Thymus (tissue), 14 donors: ENCODE measurements at places on chromosomes 6 and 20. TPM values are rescaled to one million over a fixed set of nuclear protein-coding genes. Genes with fewer than 3 reads are reported as not detected.
A peak's percentile ranks its signal among the peaks of the same experiment; 100 is the strongest.

The C20orf141 gene
- not detected for total RNA-seq

The STMND1 gene
- 0.05 TPM for total RNA-seq

DNA sequence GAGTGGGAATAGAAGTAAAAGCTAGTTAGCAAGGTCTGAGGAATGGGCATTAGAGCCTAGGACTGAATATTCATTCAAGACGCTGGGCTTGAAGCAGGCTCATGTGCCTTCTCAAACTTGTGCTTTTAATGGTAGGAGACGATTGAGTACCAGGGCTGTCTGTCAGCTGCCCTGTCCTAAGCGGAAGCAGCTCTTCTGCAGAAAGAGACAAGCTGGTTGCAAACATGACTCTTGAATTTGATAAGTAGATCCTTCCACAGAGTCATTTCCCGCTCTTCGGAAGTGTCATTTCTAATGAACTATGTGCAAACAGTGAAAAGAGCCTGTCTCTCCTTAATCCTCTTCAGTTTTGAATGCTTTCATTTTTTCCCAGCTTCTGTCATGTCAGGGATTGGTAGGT lies 176.4 kb downstream of the TFAP2B start:
- H3K4me1 ChIP-seq: no peaks in the 10 kb centered on the region
- H3K27me3 ChIP-seq: no peaks in the 10 kb centered on the region
- DNase-seq: no peak
- no peak overlapping the region for H3K27ac ChIP-seq
- no peak overlapping the region for H3K4me3 ChIP-seq

DNA sequence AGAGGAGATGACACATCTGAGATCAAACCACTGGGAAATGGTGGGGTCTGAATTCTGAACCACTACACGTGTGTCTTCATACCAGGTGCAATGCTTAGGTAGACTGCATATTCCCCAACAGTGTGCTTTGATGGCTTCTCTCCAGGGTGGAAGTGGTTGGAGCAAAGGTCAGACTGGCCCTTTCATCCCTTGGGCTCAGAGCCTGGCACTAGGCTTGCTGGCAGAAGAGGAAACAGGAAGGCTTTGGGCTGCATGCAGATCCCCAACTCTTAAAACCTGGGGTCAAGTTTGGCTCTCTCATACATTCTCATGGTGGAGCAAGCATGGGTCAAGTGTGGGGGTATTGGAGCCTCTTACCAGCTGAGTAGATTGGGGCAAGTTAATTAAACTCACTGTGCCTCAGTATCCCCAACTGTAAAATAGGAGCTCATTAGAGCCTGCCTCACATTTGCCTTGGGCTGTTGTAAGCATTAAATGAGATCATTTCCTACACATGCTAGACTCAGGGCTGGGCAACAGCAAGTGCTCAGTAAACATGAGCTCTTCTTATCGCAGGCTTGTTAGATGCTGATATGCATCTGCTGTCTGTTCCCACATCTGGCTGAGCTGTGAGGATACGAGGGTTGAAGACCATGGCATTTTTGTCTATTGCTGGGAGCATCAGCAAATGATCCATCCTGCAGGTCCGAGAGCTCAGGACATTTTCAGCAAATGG lies 51.6 kb upstream of the FAM83D start:
- H3K4me3 ChIP-seq: peak overlapping the region; percentile 28
- no peaks in the 10 kb centered on the region for H3K36me3 ChIP-seq
- peaks cover 58% of the 10 kb centered on the region for H3K4me1 ChIP-seq

DNA sequence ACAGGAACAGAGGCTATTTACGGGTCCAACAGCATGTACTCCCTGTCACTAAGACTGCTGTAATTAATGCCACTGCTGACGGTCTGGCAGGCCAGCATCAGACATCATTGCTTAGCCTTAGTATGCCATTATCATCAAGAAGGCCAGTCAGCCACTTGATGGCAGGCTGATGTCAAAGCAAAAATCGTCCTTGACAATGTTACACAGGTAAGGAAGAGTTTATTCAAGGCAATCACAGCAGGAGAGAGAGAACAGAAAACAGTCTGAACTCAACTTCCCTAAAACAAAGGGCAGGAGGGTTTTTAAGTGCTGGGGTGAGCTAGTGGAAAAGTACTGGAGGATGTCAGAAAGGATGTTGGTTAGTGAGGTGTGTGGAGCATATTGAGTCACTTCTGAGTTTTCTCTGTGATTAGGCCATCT lies 25.1 kb downstream of the FKBP1C start:
- no peaks in the 10 kb centered on the region for H3K27me3 ChIP-seq
- H3K4me1 ChIP-seq: no peaks in the 10 kb centered on the region
- no peak overlapping the region for H3K4me3 ChIP-seq
- H3K36me3 ChIP-seq: no peaks in the 10 kb centered on the region

DNA sequence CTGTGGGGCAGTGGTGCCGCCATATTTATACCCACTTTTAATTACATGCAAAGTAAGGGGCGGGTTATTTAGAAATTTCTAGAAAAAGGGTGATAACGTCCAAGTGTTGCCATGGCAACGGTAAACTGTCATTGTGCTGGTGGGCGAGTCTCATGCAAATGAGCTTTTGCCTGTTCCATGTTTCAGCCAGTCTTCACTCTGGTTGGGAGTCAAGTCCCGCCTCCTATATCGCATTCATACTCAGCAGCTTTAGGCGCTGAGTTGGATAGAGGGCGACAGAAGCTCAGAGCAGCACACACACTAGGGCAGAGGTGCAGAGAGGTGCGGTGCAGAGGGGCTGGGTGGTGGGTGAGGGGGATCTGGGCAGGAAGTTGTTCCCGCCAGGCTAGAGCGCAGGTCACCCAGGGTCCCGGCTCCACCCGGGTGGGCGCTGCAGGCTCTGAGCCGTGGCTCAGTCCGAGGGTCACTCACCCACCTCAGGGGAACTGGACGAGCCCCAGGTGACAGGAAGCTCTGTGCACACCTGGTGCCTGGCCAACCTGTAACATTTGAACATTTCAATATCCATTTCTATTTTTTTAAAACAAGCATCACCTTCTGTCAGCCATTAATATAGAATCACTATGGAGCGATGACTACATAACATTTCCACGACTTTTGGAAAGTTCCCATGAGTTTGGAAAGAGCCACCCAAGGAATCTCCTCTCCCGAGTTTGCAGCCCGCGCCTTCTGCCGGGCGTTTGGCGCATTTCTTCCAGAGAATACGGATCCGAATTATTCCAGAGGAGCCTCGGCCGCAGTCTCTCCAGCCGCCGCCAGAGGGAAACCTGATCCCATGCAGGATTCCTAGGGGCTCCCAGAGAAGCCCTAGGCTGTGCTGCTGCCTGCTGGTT lies 89.1 kb upstream of the PHACTR3 start:
- no peaks in the 10 kb centered on the region for H3K4me1 ChIP-seq
- no peaks in the 10 kb centered on the region for H3K36me3 ChIP-seq
- no peaks in the 10 kb centered on the region for H3K27me3 ChIP-seq
- H3K4me3 ChIP-seq: no peak overlapping the region
- no peak for DNase-seq

The RBL1 gene
- total RNA-seq: 20.8 TPM

DNA sequence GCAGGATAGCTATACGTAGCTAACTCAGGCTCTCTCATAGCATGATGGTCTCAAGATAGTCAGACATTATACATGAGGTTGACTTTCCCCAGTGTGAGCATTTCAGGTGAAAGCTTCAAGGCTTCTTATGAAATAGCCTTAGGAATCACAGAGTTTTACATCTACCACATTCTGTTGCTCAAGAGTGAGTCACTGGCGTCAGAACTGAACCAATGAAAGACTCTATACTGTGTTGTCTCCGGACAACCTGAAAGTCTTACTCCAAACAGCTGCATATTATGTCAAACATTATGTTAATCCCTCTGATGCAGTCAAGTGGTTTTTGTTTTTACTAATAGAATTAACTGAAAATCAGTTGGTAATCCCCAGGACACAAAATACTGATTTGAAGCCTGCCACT lies 79.8 kb upstream of the TRDN start:
- no peaks in the 10 kb centered on the region for H3K4me1 ChIP-seq
- H3K27me3 ChIP-seq: no peaks in the 10 kb centered on the region
- no peak overlapping the region for H3K27ac ChIP-seq
- H3K4me3 ChIP-seq: no peak overlapping the region

- DNase-seq: no peak
- no peak overlapping the region for H3K27ac ChIP-seq
- H3K27me3 ChIP-seq: no peaks in the 10 kb centered on the region
- no peak overlapping the region for H3K4me3 ChIP-seq
- H3K4me1 ChIP-seq: no peaks in the 10 kb centered on the region
Measured at GRCh38 chr20:57809661-57810172, 99.9 kb upstream of the PMEPA1 start.

DNA sequence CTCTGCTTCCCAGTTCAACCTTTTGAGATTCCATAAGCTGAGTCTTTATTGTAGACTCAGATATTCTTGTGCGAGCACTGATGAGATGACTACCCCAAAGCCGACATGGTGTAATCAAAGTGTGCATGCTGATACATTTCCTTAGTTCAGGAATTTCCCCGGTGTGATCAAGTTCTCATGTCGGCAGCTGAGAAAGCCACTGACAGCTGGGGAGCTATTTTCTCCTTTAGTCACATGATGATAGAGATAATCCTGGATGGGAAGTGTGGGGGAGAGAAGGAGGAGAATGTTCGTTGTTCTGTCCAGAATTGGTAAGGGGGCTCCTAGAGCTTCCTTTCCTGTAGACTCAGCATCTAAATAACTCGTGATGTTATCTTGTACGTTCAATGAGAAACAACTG lies 7.7 kb upstream of the CAP2 start:
- H3K27ac ChIP-seq: no peak overlapping the region
- DNase-seq: no peak
- no peaks in the 10 kb centered on the region for H3K36me3 ChIP-seq
- H3K4me1 ChIP-seq: no peaks in the 10 kb centered on the region
- no peak overlapping the region for H3K4me3 ChIP-seq
- no peaks in the 10 kb centered on the region for H3K27me3 ChIP-seq

- no peaks in the 10 kb centered on the region for H3K36me3 ChIP-seq
- H3K4me1 ChIP-seq: no peaks in the 10 kb centered on the region
- H3K27me3 ChIP-seq: no peaks in the 10 kb centered on the region
- DNase-seq: no peak
- no peak overlapping the region for H3K4me3 ChIP-seq
Measured at GRCh38 chr6:4743062-4743461, 33.1 kb upstream of the CDYL start.

GRCh38 chr6:106973018-106973835 lies 1.3 kb downstream of the CD24 start:
- no peak overlapping the region for H3K27ac ChIP-seq
- H3K4me3 ChIP-seq: no peak overlapping the region
- no peak for DNase-seq
- peaks cover 42% of the 10 kb centered on the region for H3K27me3 ChIP-seq
- H3K36me3 ChIP-seq: no peaks in the 10 kb centered on the region
- H3K4me1 ChIP-seq: no peaks in the 10 kb centered on the region

DNA sequence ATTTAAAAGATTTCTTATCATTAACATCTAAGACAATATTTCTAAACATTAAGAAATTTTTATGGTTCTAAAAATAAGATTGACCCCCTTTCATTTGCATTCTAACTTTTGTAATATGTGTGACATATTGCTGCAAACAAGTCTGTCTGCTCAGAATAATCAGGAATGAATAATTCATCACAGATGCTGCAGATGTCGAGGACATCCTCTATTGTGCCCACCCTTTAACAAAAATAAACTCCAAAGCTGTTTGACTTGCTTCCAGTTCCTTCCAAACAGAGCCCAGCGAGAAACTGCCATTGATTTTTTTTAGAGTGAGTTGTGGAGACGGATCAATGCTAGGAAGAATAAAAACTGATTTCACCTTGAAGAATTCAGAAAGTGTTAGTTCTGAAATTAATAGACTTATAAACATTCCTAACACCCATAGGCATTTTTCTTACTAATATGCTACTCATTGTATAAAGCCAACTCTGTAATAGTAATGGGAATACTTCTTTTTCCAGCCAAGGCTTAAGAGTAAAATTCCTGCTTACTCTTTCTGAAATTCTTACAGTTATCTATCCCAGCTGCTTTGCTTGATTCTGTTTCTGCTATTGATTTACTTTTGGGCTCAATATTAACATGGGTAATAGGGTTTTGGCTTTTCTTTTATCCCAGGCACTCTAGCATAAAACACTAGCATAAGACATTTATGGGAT lies 244.8 kb upstream of the FAM83B start:
- H3K36me3 ChIP-seq: no peaks in the 10 kb centered on the region
- H3K27me3 ChIP-seq: no peaks in the 10 kb centered on the region
- H3K4me1 ChIP-seq: no peaks in the 10 kb centered on the region
- no peak overlapping the region for H3K4me3 ChIP-seq
- DNase-seq: no peak

DNA sequence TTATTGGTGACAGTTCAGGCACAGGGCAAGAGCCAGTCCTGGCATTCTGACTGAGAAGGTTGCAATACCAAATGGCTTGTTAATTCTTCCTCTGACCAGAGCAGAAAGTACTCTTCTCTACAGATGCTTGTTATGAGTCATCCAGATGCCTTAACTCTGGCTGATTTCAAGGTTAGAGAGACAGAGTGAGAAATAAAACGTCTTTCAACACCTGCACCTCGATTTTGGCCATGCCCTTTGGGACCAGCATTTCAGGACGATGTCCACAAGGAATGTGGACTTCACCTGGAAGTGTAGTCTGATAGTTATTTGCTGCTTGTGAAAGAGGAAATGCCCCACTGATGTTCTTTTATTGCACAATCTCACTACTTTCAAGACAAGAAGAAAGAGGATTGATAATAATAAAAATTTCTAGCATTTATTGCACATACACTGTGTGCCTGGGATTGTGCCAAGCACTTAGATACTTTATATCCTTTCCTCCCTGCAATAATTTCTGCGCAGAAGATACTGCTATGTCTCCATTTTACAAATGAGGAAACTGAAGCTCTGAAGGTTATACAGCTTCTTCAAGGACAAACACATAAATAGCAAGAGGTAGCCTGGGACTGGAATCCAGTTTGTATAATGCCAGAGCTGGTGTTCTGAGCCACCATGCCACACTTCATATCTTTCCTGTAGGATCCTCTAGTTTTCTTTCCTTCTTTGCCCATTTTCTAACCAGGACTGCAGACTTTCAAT lies 33.5 kb upstream of the MCM3 start:
- H3K27ac ChIP-seq: no peak overlapping the region
- no peak overlapping the region for H3K4me3 ChIP-seq
- H3K27me3 ChIP-seq: no peaks in the 10 kb centered on the region
- H3K4me1 ChIP-seq: no peaks in the 10 kb centered on the region

The HLA-B gene
- total RNA-seq: 1,474 TPM

DNA sequence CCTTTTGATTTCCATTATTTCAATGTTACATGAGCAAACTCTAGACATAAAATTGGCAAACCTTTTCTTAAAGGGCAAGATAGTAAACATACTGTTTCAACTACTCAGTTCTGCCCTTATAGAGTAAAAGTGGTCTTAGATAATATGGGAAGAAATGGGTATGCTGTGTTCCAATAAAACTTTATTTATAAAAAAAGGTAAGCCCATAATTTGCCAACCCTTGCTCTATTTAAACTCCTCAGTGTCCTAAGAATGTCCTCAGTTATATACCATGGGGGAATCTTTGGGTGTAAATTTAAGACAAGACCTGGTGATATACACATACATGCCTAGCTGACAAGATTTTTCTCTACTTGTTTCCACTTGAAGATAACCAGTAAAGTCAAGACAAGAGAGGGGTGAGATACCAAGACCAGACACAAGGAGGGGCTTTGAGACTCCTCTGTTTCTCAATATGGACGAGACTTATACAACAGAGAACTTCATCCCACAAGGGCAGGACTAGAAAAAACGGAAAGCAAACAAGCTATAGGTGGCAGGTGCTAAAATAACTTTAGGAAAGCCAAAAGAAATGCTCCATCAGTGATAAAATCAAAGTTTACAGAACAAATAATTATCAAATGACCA lies 10.5 kb downstream of the SNX3 start:
- H3K4me1 ChIP-seq: peaks cover 4% of the 10 kb centered on the region
- no peak for DNase-seq

The TCP11 gene
- total RNA-seq: 0.33 TPM

The RING1 gene
- total RNA-seq: 35.0 TPM
